ENCODE measurements at places on chromosomes 5 and 9.

DNA sequence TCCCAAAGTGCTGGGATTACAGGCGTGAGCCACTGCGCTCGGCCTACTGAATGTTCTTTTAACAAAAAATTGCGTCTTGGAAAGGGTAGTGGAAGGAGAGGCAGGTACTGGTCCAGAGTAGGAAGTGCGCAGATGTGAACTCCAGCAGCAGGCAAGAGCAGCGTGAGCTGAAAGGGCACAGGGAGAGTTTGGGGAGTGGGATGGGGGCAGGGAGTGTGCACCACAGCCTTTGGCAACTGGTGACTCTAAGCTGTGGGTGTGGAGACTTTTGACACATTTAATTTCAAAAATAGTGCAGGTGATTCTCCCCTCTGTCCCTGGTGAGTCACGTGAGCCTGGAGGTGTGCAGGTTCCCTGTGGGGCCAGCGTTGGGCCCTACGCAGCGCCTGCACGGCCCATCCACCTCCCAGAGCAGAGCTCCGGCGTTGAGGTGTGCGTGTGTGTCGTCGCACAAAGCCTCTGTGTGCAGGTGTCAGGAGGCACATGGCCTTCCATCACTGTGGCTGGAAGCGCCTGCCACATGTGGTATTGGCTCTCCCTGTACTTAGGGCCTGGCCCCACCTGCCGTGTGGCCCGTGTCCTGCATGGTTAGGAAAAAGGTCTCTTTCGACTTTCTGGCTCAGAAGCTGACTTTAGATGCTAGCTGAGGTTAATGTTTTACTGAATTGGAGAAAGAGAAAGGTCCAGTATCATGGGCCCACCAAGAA, 11.5 kb downstream of the SQSTM1 start:
- DNase-seq = no peak

DNA sequence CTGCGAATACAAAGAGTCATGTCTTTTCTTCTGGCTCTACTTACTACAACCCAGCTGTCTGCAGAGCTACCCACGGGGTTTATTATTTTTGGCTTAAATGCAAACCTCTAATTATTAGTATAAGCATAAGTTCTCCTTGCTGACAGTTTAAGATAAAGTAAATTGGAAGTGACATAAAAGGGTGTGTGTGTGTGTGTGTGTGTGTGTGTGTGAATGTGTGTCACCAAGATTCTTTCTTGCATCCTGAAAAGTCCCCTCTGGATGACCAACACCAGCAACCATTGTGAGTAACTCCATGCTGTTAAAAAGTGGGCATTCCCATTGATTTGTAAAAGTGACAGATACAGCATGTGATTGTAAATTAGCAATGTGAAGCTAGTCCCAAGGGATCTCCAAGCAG, 803.8 kb upstream of the ZNF608 start:
- no peak for DNase-seq

GRCh38 chr5:32646061-32646969, 61.0 kb downstream of the SUB1 start:
- DNase-seq = no peak

DNA sequence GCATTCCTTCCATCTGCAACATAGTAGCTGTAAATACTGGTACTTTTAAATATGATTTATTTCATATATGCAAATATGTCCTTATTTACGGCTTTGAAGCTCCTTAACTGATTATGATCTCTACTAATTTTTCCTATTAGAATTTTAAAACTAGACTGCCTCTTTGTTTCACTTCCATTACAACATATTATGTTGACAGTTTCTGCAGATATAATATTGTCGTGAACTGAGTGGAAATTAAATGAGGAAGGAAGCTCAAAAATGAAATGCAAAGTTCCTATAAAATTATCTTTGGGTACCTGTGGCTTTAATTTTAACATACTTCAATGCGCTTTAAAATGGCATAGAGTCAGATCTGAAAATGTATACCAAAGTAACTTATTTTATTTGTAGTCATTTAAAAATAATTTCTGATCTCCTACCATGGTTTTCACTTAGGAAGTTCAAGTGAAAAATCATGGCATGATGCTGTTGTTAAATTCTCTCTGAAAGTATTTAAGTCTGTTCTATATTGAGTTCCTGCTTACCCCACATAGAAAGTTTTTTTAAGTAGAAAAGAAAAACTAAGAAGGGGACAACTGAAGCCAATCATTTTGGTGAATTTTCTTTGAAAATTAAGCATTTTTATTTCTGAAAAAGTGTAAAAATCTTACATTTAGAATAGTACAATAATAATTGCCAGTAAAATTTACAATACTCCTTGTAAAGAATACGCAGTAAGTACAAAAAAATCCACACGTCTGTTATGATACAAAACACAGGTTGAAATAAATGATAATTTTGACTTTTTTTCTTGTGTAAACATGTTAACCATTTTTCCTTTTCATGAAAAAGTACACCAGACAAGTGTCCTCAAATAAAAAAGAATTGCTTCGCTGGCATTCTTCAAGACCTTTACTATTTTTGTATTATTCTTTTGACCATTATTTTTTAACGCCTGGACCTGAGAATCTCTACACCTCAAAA, 2.6 kb downstream of the FOXD1 start:
- DNase-seq = no peak

DNA sequence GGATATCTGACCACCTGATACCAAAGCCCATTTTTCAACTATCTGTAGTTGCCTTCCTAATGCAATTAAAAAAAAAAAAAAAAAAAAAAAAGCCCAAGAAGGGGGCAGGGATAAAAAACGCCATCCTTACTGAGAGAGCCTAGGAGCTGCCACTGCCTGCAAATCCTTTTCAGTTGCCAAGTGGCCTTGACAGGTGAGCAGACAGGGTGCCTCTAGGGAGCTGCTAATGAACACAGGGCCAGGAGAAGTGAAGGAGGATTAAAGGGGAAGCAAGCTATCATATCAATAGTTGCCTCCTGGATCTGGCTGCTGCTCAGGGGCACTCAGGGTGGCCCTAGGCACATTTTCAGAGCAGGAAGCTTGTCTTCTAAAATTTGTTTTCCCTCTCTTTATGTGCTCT, 547.4 kb downstream of the TLE1 start:
- no peak for DNase-seq

DNA sequence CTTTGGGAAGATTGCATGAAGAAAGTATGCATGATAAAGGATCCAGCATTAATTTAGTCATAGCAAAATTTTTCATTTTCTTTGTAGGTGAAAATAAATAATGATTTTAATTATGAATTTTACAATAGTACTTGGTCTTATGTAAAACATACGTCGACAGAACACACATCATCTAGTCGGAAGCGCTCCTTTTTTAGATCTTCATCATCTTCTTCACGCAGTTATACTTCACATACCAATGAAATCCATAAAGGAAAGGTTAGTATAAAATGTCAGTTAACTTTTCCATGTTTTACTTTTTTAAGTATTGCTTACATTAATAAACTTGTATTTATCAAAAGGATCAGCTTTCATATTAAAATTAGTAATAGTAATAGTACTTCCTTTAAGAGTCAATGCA, 35.8 kb downstream of the C7 start:
- no peak for DNase-seq

GRCh38 chr9:110114859-110115201, 93.1 kb downstream of the C9orf152 start:
- no peak for DNase-seq

DNA sequence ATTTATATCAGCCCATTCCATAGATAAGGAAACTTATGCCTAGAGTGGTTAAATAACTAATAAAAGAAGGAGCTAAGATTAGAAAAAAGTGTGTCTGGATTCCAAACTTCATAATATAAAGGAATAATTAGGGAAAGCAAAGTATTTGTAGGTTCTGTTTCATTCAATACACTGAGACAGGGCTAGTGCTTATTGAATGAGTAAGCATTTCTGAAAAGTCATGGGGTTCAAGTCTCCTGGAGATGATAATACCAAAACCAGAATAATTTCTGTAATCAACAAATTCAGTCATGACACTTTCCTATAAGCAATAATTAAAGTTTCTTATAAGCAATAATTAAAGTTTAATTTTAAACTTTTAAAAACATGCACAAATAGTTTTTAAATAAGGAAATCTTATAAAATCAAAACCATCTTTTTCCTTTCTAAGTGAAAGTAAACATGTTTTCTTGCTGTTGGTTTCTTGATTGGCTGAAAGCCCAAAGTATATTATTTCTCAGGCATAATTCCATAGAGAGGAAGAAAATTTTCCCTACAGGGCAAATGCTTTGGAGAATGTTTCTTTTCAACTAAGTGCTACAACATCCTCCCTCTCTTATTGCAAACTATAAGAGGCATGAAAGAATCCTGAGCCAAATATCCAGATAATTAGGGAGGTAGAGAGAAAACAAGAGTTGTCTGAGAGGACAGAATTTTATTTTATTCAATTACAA, 510.2 kb downstream of the PRELID2 start:
- DNase-seq = no peak

- DNase-seq = no peak
Measured at GRCh38 chr5:140342287-140342686, 4.1 kb downstream of the HBEGF start.

- DNase-seq = no peak
Measured at GRCh38 chr5:125584140-125584520, 837.7 kb upstream of the ZNF608 start.

DNA sequence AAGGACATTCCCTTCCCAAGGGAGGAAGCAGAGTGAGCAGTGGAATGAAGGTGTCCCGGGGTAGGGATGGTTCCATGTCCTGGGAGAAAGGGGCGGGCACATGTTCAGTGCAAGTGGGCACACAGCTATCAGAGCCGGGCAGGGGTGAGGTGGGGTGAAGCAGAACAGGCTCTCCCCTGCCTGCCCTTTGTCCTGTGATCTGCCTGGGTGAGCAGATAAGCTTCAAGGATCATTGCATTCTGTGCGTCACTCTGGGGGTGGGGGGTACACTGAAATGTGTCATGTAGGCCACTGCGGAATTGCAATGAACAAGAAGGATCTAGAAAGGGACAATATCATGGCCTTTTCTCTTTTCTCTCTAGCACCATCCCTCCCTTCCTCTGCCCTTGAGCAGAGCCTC, 61.7 kb upstream of the SHB start:
- no peak for DNase-seq

DNA sequence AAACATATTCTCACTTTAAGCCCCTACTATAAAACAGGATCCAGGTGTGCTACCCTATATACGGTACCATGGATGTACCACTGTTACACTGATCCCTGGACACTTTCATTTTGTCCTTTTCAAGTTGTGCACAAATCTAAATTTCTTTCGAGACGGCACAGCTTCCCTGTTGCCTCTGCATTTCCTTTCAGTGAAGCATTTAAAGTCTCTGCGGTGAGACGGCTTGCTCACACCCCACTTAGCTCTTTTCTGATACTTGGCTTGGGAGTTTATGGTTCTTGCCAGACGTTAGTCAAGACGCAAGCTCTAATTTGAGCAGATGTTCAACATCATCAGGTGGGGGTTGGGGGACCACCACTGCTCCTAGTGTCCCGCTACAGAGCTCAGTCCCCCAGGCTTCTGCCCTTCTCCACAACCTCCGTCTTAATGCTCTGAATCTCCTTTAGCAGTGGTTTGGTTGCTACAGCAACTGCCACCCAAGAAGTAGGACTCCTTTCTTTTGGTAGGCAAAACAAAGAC, 15.8 kb downstream of the F2RL2 start:
- DNase-seq = no peak

DNA sequence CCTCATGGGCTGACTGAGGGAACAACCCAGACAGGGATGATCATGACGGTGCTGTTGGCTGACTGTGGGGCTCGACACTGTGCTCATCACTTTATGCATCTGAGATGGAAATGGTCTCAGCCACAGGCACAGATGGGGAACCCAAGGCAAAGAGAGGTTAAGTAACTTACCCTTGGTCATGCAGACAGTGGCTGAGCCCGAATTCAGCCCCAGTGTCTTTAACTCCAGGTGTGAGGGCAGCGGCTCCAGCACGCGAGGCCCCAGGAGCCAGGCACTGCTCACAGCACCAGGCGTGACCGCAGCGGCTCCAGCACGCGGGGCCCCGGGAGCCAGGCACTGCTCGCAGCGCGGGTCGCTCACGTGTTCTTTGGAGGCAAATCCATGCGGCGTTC, 45.3 kb upstream of the FCN1 start:
- DNase-seq = no peak

- no peak for DNase-seq
Measured at GRCh38 chr5:25891691-25892090, 1146.7 kb downstream of the CDH9 start.

- DNase-seq = no peak
Measured at GRCh38 chr5:95644351-95645042, 2.1 kb upstream of the RFESD start.

DNA sequence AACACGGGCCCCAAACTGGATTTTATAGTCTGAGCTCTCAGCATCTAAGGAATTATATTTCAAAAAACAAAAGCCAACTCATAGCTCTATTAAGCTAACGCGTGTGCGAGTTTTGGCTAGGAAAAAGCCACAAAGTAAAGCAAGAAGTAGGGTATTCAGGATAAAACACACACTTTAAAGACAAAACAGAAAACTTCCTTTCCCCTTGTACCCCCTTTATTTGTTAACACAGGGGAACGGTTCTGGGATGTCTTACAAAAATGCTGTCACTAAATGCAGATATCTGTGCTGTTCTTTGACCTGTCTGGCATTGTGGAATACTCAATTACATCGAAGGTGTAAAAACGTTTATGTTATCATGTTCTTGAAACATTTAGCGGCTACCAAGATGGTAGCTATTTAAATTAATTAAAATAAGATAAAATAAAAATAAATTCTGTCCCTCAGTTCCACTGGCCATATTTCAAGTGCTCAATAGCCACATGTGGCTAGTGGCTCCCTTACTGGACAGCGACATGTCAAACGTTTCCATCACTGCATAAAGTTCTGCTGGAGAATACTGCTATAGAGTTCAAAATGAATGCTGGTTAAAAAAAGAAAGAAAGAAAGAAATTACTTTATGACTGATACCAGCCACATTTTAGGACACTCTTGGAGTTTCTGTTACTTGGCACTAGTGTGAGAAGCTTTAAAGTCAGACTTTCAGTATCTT, 7.2 kb upstream of the MEF2C start:
- no peak for DNase-seq

DNA sequence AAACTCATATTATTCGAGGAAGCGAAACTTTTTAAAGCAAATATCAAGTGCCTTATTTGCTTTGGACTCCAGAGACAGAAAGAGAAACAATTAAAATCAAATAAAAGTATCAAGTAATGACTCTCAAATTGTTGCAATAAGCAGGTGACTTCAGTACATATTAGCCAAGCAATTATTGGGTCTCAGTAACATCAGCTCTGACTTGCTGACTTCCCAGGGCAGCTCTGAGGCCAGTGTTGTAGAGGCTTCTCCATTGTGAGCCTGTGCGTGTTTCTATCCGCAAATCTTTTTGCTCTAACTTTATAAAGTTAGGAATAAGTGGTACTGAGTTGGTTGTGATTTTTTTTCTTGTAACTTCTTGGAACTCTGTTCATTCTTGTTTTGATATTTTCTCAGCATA, 186.8 kb upstream of the PRLR start:
- DNase-seq = no peak

- no peak for DNase-seq
Measured at GRCh38 chr5:58722160-58722559, 139.3 kb downstream of the RAB3C start.

- DNase-seq = no peak
Measured at GRCh38 chr5:19903611-19904010, 84.4 kb downstream of the CDH18 start.

- DNase-seq = peak; percentile 55
Measured at GRCh38 chr9:34139477-34140146, 13.1 kb upstream of the DCAF12 start.
